GM20000 (cell line): ENCODE measurements at places on chromosomes 16 and 17.

DNA sequence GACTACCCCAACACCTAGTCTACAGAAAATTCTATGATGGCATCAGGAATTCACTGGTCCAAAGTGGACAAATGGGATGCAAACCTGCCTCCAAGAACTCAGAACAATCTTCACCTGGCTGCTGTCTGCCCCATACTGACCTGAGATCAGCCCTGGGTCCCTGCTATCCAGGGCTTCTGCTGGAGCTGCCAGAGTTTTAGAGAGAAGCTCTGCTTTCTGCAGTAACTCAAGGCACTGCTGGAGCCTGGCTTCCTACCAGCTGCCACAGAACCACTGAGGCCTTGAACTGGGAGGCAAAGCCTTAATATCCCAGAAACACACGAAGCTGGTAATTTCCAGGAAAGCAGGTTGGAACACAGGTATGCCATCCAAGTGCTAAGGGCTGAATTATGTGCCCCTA is 7.5 kb downstream of the TMEM170A start:
- no peak for DNase-seq

DNA sequence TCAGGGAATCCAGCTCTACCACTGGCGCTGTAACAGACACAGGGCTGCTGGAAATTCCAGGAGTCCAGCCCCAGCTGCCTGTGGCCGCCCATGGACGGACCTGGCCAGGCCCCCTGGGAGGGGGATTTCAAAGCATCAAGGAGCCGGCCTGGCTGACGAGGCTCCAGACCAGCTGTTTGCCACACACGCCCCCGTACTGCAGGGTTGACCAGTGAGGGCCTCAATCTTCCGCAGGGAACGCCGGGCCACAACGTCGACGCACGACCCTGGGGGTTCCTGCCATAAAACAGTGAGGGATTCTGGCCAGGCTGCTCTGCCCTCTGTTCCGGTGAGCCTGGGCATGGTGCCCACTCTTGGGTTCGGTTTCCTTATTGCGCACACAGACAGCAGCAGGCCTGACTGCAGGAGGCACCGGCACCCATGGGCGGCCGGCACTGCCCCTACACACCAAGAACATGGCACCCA is 3.7 kb downstream of the LMF1 start:
- no peak for DNase-seq

DNA sequence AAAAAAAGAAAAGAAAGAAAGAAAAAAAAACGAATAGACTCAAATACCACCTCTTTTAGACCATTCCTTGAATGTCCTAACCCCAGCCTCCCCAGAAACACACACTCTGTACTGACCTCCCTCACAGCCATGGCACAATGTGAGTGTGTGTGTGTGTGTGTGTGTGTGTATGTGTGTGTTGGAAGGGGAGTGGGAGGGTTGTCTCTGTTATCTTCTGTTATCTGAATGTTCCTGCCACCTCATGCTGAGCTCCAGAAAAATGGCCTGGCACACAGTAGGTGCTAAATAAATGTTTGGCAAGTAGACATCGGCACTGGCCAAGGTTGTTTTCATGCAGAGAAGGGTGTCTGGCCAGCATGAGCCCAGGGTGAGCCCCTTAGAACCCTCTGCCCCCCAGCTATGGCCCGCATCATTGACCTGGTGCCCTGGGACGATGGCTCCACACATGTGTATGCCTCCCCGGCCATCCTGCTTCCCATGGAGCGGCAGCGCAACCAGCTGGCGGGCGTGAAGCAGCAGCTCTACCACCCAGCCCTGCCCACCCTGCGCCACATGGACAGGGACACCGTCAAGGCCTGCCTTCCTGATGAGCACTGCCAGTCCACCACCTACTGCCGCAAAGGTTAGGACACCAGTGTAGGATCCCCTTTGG is 6.6 kb upstream of the CNGB1 start:
- no peak for DNase-seq

GRCh38 chr16:89523680-89524344 is 15.6 kb downstream of the SPG7 start:
- DNase-seq, result no peak

DNA sequence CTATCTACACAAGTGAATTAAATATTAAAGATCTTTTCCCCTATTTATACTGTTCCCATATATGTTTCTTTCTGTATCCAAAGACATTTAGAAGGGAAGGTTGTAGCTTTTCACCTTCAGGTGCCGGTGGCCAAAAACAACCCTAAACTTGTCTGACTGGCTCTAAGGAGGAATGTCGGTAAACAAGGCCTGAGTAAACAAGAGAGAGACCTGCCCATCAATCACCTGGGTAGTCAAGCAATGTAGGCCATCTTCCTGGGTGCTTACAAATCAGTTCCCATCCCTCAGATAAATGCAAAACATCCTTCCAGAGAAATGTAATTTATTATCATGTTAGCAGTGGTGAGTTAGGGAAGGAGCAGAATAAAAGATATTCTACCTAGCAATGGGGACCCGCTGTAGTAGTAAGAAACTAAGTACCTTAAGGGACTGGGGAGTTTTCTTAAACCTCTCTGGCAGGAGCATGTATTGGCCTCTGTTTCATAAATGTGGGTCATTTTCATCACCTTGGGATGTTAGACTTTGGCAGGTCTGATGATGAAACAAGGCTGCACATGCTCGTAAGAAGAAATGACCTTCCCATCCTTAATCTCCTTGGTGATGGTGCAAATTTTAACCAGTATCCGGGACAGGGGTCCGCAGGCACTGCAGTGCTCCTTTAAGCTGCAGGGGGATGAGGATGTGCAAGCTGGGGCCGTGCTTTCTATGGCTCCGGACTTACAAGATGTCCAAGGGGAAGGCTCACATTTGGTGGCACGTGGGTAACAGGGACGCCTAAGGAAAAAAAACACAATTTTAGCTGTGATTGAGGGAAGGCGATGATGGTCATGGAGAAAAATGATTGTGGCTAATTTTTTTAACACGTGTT is 8.4 kb downstream of the KRT39 start:
- DNase-seq, result no peak

DNA sequence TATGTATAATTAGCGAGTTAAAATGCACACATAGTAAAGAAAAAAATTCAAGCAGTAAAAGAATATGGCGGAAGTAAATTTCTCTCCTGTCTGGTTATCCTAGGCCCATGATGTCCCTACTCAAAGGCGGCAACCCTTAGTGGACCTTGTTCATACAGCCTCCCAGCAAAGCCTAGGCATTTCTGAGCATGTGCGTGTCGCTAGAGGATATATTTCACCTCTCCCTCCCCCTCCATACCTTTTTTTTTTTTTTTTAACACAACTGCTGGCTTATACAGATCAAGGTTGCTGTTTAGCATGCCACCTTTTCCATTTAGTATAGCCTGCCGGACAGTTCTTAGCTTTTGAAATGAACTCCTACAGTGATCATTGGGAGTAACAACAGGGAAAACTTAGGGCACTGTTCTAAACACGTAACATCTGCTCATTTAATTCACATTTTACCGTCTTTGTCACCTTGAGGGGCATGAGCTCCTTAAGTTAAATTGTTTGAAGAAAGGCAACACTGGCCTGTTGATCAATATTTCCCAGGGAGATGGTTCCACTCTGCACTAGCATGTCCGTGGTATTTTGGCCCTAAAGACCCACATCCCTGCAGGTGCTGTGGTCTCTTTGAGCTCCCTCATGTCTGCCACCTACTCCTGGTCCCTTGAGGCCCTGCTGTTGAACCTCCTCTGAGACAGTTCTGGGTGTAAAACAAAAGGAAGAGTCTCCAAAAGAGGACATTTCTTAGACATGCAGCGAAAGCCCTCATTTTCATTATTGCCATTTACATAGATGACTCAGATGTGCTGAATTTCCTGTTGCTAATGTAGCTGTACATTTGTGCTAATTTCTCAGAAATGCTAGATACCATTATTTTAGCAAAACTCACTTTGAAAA is 4.1 kb upstream of the TNFRSF13B start:
- DNase-seq, result no peak

DNA sequence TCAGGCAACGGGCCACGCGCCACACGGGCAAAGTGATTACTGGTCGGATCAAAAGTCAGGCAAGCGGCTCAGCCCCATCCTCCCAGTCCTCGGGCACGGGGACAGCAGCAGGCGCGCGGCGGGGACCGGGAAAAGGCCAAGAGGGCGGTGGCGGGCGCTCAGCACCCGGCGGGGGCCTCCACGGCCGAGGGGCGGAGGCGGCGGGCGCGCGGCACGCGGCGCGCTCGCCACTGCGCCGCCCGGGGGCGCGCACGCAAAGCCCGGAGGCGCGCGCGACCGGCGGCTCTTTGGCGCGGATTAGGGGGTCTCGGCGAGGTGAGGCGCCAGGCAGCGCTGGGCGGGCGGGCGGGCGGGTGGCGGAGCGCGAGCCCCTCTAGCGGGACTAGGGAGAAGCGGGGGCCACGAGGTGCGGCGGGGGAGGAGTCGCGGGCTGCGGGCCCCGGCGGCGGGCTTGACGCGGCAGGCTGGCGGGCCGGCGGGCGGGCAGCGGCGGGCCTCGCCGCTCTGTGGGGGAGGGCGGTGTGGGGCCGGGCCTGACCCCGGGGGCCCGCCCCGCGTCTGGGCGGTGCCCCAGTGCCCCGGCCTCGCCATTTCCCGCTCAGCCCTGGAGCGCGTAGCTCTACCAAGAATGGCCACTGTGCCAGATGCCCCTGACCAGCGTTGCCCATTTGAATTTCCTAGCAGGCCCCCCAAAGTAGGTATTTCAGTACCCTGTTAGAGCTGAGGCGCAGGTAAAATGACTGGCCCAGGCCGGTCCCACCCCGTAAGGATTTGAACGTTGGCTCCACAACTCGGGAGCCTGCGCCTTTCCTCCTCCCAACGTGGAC is at the start of the genes ACACA and TADA2A:
Gene ACACA (minus strand): TSS at position 202 of the 827 bp plus-strand sequence. CDS start 537 bp downstream, outside the sequence.
Gene TADA2A (plus strand): TSS at position 252 of the 827 bp plus-strand sequence. CDS start 4,480 bp downstream, outside the sequence.
- DNase-seq, result peak; percentile 97

DNA sequence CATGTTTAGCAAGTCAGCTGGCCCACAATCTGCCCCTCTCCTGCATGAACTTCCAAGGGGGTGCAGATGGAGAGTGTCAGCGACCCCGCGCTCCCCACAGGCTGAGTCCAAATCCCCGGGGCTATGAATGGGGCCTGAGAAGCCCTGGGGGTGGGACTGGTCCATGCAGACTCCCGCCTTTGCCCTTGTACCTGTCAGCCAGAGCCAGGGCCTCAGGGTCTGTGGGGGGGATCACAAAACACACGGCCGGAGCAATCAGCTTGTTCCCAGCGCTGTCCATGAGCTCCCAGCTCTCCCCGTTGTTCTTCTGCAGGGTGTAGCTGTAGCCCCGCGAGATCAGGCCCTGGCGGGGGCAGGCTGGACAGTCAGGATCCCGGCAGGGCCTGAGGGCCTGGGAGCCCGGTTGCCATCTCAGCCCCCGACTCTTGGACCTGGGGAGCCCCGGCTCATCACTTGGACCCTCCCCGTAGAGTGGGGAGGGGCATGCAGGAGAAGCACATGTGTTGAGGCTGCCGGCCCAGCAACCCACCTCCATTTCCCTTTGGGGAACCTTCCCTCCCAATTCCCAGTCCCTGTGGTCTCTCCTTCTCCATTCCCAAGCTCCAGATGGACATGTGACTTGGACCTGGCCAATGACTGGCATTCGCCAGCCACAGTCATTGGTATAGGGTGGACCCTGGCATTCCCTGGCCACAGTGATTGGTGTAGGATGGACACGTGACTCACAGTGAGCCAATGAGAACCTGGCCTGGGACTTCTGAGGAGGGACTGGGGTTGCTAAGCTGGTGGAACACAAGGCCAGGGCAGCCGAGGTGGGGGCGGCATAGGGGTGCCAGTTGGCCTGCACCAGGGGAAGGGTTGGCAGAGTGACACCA is 42.4 kb downstream of the PPL start:
- no peak for DNase-seq

DNA sequence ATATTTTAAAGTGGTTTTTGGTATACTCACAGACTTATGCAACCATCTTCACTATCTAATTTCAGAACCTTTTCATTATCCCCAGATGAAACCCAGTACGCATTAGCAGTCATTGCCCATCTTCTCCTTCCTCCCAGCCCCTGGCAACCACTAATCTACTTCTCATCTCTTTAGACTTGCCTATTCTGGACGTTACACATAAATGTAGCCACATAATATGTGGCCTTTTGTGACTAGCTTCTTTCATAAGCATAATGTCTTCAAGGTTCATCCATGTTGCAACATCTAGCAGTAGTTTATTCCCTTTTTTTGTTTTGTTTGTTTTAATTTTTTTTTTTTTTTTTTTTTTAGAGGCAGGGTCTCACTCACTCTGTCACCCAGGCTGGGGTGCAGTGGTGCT is 28.5 kb upstream of the C17orf107 start:
- no peak for DNase-seq

DNA sequence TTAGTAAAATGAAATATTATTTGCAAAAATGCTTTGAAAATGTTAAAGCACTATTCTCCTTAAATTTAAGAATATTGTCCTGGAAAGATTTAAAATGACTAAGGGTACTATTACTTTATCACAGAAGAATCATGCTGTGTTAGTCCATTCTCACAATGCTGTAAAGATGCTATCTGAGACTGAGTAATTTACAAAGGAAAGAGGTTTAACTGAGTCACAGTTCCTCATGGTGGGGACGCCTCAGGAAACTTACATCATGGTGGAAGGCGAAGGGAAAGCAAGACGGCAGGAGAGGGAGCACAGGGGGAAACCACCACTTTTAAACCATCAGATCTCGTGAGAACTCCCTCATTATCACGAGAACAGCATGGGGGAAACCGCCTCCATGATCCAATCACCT is 245.6 kb downstream of the IRX3 start:
- DNase-seq, result no peak

DNA sequence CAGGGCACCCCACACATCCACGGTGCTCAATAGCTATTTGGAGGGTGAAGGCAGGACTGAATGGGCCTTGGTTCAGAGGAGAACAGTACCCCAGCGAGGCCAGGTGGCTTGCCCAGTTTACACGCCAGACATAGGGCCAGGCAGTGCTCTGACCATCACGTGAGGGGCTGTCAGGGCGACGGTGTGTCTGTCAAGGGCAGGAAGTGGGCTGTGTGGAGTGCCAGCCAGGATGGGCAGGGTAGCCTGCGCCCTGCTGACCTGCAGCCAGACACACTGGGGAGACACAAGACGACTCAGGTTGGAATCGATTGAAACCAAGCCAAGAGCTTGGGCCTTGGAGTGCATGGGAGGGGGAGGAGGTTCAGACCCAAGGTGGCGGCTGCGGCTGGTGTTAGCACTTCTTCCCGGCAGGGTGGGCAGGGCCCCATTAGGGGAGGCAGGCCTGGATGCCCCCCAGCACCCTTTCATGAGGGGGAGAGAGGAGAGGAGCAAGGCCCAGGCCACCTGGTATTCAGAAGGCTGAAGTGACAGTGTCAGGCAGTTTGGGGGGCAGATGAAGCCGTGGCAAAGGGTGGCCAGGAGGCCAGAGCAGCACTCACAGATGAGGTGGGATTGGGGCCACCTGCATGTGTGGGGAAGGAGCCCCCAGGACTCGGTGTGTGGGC is 68.2 kb downstream of the SREBF1 start:
- DNase-seq, result no peak

- DNase-seq, result no peak
Observed at GRCh38 chr16:65698791-65699321, 577.0 kb upstream of the CDH11 start.
